ENCODE measurements at places on chromosomes 3 and 15.

DNA sequence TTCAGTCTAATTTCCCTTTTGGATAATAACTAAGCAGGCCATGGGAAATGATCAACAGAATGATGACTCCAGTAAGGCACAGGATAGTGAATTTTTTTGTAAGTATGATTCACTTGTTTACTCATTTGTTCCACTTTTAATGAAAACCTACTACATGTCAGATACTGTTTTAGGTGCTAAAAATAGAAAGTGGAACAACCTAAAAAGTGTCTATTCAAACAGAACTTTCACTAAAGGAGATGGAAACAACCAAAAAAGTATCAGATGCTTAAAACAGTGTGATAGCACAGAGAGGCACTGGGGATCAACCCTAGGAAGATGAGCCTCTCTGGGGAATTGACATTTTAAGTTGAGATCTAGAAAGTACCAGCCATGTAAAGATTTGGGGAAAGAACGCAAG lies 11.1 kb downstream of the RYK start:
- no peak for DNase-seq

GRCh38 chr15:87610366-87610765 lies 646.2 kb downstream of the NTRK3 start:
- no peak for DNase-seq

- DNase-seq = no peak
These were observed 176.2 kb downstream of the EPHB1 start for GRCh38 chr3:134971306-134971705.

DNA sequence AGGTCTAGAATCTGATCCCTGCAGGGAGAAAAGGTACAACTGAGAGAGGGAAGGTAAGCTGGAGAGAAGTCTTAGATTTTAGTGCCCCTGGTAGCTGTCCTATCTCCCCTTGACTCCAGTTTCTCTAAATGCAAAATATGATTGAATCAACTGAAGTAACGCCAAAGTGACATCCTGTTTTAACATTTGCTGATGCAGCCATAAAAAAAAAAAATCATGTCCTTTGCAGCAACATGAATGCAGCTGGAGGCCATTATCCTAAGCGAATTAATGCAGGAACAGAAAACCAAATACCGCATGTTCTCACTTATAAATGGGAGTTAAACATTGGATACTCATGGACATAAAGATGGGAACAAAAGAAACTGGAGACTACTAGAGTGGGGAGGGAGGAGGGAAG lies 42.4 kb upstream of the LCTL start:
- DNase-seq = no peak

- DNase-seq = no peak
These were observed 3.0 kb upstream of the TNFAIP8L3 start for GRCh38 chr15:51097553-51098330.

- no peak for DNase-seq
These were observed 44.5 kb downstream of the IL17RD start for GRCh38 chr3:57120451-57121174.

GRCh38 chr3:185763347-185764005 lies 61.4 kb downstream of the IGF2BP2 start:
- no peak for DNase-seq

DNA sequence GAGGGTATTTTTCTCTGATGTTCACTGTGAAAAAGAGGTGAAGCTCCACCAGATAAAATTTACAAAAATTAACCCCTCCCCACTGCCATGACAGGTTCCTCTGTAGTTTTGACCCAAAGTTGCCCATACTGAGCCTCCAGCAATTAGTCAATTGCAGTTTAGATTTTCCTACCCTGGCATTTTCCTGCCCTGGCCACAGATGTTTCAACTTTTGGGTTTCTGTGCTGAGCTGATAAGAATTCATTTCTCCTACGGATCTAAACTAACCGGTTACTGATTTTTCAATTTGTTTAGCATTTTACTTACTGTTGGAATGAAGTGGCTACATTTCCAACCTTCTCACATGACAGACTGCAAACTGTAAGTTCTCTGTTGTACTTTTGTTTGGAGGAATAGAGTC lies 1346.1 kb upstream of the EPHA6 start:
- no peak for DNase-seq

DNA sequence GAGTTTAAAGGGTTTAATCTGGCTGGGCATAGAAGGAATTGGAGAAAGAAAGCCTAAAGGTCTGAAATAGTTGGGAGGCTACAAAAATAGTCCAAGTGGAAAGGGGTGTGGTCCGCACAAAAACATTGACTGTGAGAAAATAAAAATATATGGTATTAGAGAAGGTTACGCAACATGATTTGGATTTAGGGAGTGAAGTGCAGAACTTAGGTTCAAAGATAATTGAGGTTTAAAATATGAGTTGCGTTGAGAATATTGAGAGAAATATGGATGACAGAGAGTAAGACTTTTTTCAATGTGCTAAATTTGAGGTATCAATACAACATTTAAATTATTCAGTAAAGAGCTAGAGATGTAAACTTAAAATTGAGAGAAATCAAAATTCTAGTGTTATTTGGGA lies 15.4 kb upstream of the CMC1 start:
- no peak for DNase-seq

DNA sequence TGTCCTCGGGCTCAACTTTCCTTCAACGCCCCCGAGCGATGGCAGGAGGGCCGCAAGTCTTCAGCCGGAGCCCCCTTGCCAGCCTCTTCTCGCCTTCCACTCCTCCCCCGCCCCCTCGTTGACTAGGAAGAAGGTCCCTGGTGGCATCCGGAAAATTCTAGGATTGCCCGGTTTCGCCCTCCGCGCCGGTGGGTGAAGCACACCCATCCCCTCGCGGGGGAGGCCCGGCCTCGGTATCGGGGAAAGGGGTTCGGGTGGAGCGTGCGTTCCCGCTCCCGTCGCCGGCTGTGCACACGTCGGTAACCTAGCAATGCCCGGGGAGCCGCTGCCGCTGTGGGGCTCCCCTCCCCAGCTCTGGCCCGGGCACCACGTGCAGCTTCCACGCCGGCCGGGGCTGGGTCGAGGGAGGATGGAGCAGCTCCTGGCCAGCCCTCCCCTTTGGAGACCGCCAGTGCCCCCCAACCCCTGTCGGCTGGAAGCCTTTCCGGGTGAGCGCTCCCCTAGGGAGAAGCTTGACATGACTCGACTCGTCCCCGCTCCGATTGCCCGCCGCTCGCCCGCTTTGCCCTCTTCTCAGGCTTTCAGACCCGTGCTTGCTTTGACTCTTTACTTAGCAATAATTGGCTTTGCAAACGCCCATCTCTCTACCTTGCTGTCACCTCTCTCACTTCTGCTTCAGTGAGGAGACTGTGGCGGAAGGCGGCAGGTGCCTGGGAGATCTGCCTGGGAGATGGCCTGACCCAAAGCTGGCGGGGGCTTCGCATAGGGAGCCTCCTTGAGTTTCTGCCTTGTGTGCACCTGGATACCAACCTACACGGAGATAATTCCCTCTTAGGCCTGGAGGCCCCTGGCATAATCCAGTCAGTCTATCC lies 1.3 kb downstream of the CACNA1D start:
- no peak for DNase-seq

GRCh38 chr15:85692321-85692720 lies 102.4 kb downstream of the KLHL25 start:
- DNase-seq = no peak

GRCh38 chr15:34085746-34086145 lies 15.9 kb downstream of the EMC7 start:
- DNase-seq = no peak

- DNase-seq = no peak
These were observed 394.1 kb downstream of the TUSC7 start for GRCh38 chr3:117103675-117104074.

- no peak for DNase-seq
These were observed 52.6 kb downstream of the WNT7A start for GRCh38 chr3:13827256-13827655.

GRCh38 chr3:150038830-150039229 lies 68.1 kb upstream of the PFN2 start:
- DNase-seq = no peak

- no peak for DNase-seq
These were observed 65.8 kb upstream of the CADPS start for GRCh38 chr3:62940771-62941563.

All from stimulated activated CD8-positive, alpha-beta memory T cell treated with anti-CD3 and anti-CD28 coated beads, Interleukin-12 subunit alpha, Interleukin-12 subunit beta, amount 100 ng/mL, for 4 hours (primary cell).